Renal pelvis (tissue), 12 donors: ENCODE measurements at places on chromosomes 11 and 22. TPM values are rescaled to one million over a fixed set of nuclear protein-coding genes. Genes with fewer than 3 reads are reported as not detected.

Gene CFAP300
- polyA plus RNA-seq = 6.8 TPM

- DNase-seq = peak; percentile 26
Observed at GRCh38 chr22:19995611-19996339, 20.8 kb downstream of the ARVCF start.

DNA sequence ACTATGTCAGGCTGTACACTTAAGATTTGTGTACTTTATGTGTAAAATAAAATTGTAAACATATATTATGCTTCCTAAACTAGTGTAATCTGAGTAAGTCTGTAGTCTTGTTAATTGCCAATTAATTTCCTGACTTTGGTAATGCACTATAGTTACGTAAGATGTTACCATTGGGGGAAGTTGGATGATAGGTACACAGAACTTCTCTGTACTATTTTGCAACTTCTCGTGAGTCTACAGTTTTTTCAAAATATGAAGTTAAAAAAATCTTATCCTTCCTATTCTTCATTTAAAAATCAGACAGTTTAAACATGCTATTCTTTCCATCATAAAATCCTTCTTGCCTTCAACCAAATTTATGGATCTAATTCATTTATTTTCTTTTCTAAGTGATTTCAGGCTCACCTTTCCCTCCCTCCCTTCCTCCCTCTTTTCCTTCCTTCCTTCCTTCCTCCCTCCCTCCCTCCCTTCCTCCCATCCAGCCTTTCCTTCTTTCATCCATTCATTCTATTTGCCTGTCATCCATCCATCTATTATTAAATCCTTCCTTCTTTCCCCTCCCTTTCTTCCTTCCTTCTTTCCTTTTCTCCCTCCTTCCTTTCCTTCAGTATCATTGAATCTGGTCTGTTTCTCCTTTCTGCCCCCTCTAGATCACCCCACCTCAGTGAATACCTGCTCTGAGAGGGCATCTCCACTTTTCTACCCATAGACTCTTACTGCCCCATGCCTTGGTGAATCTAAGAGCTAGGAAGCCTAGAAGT, 22.1 kb upstream of the ASCC2 start:
- DNase-seq = no peak

DNA sequence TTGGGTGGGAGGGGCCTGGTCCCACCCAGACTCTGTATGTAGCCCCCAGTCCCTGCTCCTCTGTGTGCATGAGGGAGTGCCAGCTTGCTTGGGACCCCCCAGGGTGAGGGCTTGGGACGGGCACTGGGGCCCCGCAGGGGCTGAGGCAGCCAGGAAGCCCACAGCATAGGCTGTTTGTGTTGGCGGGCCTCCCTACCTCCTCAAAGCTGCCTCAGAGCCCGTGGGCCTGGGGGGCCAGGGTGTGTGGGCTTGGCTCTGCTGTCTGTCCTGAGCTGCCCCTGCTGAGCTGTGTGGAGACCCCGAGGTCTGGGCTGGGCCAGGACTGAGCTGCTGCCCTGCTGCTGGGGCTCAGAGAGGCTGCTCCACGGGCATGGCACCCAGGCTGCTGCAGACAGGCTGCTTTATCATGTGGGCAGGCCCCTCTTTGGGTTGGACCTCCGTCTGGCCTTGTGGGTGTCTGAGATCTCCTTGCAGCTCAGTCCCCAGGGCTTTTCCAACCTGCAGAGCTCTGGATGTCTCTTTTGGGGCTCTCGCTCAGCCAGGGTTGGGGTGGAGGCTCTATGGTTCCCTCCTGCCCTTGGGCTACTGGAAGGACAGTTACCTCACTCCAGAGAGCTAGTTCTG, 3.3 kb downstream of the TSPAN4 start:
- DNase-seq = no peak

GRCh38 chr11:108597736-108598355, 4.3 kb upstream of the EXPH5 start:
- no peak for DNase-seq
